ENCODE measurements at places on chromosomes 2 and 18.

- DNase-seq, result no peak
Measured at GRCh38 chr18:7196421-7196820, 34.5 kb upstream of the LRRC30 start.

DNA sequence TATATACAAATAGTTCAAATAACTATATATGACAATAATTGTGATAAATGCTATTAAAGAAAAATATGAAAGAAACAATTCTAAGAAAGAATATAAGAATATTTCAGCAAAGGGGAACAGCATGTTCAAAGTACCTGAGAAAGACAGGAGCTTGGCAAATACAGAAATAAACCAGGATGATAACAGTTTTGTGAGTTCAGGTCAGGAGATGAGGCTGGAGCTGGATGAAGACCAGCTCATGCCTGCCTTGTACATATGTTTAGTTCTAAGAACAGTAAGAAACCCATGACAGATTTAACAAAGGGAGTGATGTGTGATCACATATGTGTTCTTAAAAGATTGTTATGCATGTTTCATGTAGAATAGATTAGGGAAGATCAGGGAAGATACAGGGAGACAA, 98.2 kb downstream of the R3HDM1 start:
- no peak for DNase-seq

GRCh38 chr2:217645896-217646295, 356.9 kb downstream of the TNS1 start:
- no peak for DNase-seq

DNA sequence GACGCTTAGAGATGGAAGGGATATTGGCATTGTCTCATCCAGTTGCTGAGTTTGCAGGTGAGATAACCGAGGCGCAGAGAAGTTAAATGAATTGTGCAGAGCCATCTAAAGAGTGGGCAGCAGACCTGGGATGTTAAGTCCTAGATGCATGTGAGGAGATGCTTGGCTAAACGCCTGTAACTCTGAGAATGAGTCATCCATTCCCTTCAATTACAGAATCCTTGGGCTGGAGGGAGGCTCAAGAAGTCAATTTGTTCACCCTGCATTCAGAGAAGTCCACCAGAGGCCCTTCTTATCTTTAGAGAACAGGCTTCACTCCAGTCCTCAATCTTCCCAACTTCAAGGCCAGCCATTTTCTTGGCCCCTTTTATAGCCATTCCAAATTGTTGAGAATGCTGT, 1.6 kb downstream of the EHD3 start:
- DNase-seq, result no peak

GRCh38 chr2:128791985-128792320, 473.3 kb upstream of the HS6ST1 start:
- no peak for DNase-seq

GRCh38 chr2:161068670-161069069, 91.6 kb upstream of the TANK start:
- no peak for DNase-seq

GRCh38 chr18:21742315-21742687, 1.7 kb downstream of the MIB1 start:
- DNase-seq, result no peak

GRCh38 chr18:79395761-79396404, at the start of gene NFATC1:
TSS of gene NFATC1 (plus strand) at chr18:79395930. CDS start at chr18:79396225, 295 bp downstream.
- DNase-seq, result peak; percentile 82

GRCh38 chr2:147288131-147288530, 556.7 kb upstream of the ACVR2A start:
- DNase-seq, result no peak

DNA sequence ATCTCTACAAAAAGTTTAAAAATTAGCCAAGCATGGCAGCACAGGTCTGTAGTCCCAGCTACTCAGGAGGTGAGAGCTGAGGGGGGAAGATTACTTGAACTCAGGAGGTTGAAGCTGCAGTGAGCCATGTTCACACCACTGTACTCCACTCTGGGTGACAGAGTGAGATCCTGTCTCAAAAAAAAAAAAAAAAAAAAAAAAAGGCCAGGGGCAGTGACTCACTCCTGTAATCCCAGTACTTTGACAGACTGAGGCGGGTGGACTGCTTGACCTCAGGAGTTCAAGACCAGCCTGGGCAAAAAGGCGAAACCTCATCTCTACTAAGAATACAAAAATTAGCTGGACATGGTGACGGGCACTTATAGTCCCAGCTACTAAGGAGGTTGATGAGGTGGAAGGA, 37.0 kb downstream of the PUM2 start:
- no peak for DNase-seq

DNA sequence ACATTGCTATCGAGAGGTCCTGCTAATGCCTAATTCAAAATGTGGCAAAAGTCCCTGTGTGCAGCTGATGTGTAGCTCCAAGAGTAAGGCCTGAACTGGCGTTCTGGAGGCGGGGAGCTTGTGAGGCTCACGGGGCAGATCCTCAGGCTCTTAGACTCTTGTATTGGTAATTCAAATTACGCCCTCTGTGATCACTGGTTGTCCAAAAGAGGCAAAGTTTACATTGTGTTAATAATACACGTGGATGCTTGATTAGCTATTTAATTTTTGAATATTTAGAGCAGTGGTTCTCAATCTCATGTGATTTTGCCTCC, 12.4 kb upstream of the CRYGA start:
- no peak for DNase-seq

DNA sequence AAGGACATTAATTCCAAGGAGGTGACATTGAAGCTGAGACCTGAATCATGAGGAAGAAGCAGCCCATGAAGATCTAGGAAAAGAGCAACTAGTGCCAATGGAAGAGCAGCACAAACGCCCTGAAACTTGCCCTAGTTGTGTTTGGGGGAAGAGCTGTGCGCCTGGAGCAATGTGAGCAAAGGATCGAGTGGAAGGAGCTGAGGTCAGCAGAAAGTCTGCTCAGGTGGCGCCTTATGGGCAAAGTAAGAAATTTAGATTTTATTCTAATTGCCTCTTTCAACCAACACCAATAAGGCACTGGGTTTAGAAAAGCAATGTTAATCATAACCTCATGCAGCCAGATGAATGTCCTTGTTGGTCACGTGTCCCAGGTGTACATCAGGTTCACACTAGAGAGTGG, 226.0 kb upstream of the THSD7B start:
- no peak for DNase-seq

DNA sequence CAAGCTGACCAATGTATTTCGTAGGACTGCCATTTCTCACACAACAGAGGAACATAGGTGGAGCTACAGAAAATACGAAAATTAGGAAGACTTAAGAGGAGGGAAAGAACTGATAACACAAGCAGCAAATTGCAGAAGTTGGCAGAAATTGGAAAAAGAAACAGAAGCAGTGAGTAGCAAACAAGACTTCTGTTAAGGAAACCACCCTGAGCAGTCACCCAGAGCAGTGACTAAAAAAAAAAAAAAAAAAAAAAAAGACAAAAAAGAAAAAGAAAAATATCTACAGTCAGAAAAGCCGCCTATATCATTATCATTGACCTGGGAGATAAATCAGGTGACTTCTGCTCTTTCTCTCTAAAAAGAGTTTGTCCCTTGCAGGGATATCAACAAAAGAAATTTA, 21.4 kb downstream of the STK17B start:
- no peak for DNase-seq

DNA sequence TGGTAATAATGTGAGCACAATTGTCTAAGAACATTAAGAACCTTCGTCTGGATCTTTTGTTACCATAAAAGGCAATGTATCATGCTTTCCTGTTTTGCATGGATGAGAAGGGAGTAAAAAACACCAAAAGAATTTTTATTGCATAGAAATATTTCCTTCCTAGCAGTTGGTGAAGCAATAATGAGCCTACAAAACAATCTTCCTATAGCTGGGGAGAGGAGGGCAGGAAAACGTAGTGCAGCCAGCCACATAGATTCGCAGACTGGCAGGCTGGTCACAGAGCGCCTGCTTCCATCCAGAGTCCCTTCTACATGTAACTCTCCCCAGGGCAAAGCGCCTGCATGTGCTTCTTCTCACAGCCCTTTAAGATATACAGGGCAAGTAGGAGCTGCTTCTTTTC, 190.4 kb downstream of the BABAM2 start:
- no peak for DNase-seq

DNA sequence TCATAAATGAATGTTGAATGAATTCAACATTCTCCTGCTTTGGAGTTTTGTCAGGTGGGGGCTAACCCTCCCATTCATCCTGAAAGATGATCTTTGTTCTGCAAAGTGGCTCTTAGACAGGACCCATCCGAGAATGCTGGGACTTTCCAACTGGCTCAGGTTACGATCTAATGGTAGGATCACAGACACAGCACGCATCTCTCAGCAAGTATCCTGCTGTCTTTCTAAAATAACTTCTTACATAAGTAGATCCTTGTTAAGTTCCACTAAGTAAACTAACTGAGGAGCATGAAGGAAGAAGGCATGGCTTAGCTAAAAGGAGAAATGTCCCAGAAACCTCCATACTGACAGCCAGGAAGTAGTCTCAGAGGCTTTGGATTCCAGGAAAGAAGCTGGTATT, 23.7 kb downstream of the CYP27A1 start:
- no peak for DNase-seq

- no peak for DNase-seq
Measured at GRCh38 chr2:43462866-43463641, 132.8 kb downstream of the THADA start.

GRCh38 chr2:36634981-36635597, 37.1 kb upstream of the FEZ2 start:
- DNase-seq, result no peak

- no peak for DNase-seq
Measured at GRCh38 chr2:120820953-120821279, 85.2 kb downstream of the GLI2 start.

- DNase-seq, result no peak
Measured at GRCh38 chr2:112783187-112783714, 1.0 kb downstream of the IL1A start.

DNA sequence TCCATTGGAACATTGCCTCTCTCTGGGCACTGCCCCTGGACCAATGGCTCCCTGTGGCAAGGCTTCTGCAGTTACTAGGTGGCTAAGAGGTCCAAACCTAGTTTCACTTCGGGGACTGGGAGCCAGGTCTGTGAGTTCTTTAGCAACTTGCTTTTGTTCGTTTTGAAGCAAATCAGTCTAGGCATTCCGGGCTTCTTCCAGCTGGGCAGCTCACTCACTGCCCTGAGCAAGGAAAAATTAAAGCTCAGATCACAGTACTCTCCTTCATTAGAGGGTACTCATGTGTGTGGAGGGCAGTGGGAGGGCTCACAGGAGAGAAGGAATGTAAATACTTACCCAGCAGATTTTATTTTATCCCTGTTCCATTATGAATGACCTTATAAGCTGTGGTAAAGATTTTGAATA, 80.3 kb downstream of the SPP2 start:
- DNase-seq, result no peak

- no peak for DNase-seq
Measured at GRCh38 chr2:241836292-241836691, 22.4 kb downstream of the PDCD1 start.

GRCh38 chr2:98809116-98809515, 78.2 kb upstream of the MGAT4A start:
- DNase-seq, result no peak

GRCh38 chr2:133843091-133843490, 274.8 kb upstream of the NCKAP5 start:
- DNase-seq, result no peak

- DNase-seq, result no peak
Measured at GRCh38 chr18:77944533-77944932, 694.9 kb downstream of the GALR1 start.

GRCh38 chr2:123080331-123080730, 944.8 kb upstream of the CNTNAP5 start:
- no peak for DNase-seq

GRCh38 chr2:190974629-190975361, 39.2 kb downstream of the STAT1 start:
- no peak for DNase-seq

GRCh38 chr2:227183657-227184367, 19.4 kb downstream of the COL4A3 start:
- no peak for DNase-seq

GRCh38 chr2:181790716-181791649, 100.5 kb upstream of the ITPRID2 start:
- no peak for DNase-seq

DNA sequence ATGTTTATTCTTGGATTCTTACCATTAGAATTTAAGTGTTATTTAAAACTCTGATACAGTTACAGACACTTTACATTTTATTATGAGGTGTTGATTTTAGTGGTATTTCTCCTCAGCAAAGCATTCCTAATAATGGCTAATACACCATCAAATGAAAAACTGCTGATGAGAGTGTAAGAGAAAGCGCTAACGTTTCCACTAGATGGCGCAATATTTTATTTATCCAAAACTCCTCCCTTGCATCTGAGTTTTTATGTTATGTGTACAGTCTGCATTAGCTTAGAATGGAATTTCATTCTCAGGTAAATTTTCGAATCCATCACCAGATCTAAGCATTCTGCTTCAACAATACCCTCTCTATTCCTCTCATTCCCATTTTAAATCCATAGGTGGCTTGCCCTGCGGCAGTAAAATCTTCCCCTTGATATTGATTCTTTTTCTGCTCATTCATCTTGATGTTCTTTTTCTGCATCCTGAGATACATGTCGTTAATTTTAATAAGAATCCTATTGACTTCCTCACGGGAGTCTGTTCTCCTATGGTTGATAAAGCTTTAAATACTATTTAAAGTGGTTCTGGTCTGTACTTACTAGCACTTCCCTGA, 53.9 kb downstream of the PRKRA start:
- no peak for DNase-seq

DNA sequence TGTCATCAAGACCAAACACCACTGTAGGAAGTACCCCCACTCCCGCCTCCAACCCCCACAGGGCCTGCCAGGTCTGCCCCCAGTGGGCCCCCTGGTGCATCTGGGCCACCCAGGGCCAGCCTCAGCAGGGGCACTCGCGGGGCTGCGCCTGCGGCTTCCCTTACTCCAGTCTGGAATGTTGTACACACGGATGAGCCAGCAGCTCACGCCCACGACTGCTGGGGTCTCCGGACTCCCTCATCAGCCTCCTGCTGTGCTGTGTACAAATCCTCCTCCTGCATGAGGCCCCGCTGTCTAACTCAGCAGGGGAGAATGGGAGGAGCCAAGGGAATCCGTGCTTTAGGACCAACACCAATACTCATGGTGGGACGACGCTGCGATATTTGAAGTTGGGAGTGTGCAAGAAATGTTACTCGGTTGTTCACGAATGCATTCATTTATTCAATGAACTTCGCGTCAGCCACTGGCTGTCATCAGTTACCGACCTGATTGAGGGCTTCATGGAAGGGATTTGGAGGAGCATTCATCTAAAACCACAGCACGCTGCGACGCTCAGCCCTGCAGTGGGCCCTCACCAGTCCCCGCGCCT, 654 bp upstream of the ASB1 start:
- DNase-seq, result no peak

GRCh38 chr2:205659922-205660321, 22.4 kb upstream of the NRP2 start:
- DNase-seq, result no peak

GRCh38 chr18:77032181-77032701, 100.3 kb downstream of the MBP start:
- DNase-seq, result no peak

GRCh38 chr2:82224301-82224940, 1919.9 kb upstream of the LRRTM1 start:
- DNase-seq, result no peak

GRCh38 chr2:119393971-119394748, 27.4 kb downstream of the DBI start:
- DNase-seq, result no peak

GRCh38 chr2:140526575-140526974, 1604.2 kb downstream of the LRP1B start:
- no peak for DNase-seq
